ENCODE measurements at places on chromosomes 2 and 18. TPM values are rescaled to one million over a fixed set of nuclear protein-coding genes. Genes with fewer than 3 reads are reported as not detected.

The POTEI gene
- polyA plus RNA-seq = not detected

The AUP1 gene
- polyA plus RNA-seq = 108 TPM

The NEU4 gene
- polyA plus RNA-seq = not detected

The MMADHC gene
- 106 TPM for polyA plus RNA-seq

The CRYGC gene
- not detected for polyA plus RNA-seq

The NT5DC4 gene
- not detected for polyA plus RNA-seq

The SH3RF3 gene
- not detected for polyA plus RNA-seq

The MAP3K19 gene
- not detected for polyA plus RNA-seq

Data from IgD-negative memory B cell (primary cell).